ENCODE measurements at places on chromosomes 1 and 21. TPM values are rescaled to one million over a fixed set of nuclear protein-coding genes. Genes with fewer than 3 reads are reported as not detected.

Gene NEGR1
- 15.7 TPM for total RNA-seq

Gene CNKSR1
- not detected for total RNA-seq

Gene STUM
- not detected for total RNA-seq

Gene DNAJC28
- total RNA-seq = 0.38 TPM
